Breast epithelium (tissue), 4 donors: ENCODE measurements at places on chromosomes 13 and 19. TPM values are rescaled to one million over a fixed set of nuclear protein-coding genes. Genes with fewer than 3 reads are reported as not detected.

Gene RFPL4AL1
- total RNA-seq = not detected

Gene NLRP12
- 1.2 TPM for total RNA-seq

GRCh38 chr13:40682449-40683240 is 16.2 kb upstream of the FOXO1 start:
- no peak overlapping the region for H3K4me3 ChIP-seq
- H3K27ac ChIP-seq = no peak overlapping the region
- H3K36me3 ChIP-seq = no peaks in the 10 kb centered on the region
- H3K27me3 ChIP-seq = no peaks in the 10 kb centered on the region
- no peak for DNase-seq
- no peaks in the 10 kb centered on the region for H3K4me1 ChIP-seq

DNA sequence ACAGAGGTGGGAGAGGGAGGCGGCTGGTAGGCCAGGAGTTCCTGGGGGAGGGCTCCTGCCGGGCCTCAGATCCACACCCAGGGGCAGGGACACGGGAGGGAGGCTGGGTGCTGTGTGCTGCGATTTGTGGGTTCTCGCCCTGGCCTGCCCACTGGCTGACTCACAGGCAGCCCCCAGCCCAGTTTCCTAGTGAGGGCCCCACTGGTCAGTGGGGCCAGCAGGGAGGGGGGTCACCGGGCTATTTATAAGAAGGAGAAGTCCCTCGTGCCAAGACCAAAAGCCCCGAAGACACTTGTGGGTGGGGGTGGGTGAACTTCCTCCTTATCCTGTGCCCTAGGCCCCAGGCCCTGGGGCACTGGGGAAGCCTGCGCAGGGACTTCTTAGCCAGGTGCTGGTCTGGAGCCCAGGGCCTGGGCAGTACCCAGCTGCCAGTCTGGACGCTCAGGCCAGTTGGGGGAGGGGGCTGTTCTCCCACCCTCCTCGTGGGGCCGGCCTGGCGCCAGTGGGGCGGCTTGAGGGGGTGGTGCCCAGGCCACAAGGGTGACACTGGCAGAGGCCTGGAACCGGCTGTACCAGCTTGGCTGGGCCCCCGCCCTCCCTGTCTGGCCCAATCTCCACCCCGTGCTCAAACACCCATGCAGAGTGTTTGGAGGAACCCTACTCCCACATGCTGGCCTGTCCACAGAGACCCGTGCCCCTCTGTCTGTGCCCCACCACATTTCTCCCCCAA is 5.0 kb upstream of the JUNB start:
- peak overlapping the region; percentile 98 for H3K27ac ChIP-seq
- no peak overlapping the region for H3K4me3 ChIP-seq
- DNase-seq = peak; percentile 82
- H3K36me3 ChIP-seq = no peaks in the 10 kb centered on the region
- peaks cover 18% of the 10 kb centered on the region for H3K4me1 ChIP-seq
- H3K27me3 ChIP-seq = no peaks in the 10 kb centered on the region

GRCh38 chr13:68810660-68811059 is 1297.0 kb upstream of the ATXN8OS start:
- no peaks in the 10 kb centered on the region for H3K27me3 ChIP-seq
- no peak overlapping the region for H3K27ac ChIP-seq
- no peaks in the 10 kb centered on the region for H3K4me1 ChIP-seq

DNA sequence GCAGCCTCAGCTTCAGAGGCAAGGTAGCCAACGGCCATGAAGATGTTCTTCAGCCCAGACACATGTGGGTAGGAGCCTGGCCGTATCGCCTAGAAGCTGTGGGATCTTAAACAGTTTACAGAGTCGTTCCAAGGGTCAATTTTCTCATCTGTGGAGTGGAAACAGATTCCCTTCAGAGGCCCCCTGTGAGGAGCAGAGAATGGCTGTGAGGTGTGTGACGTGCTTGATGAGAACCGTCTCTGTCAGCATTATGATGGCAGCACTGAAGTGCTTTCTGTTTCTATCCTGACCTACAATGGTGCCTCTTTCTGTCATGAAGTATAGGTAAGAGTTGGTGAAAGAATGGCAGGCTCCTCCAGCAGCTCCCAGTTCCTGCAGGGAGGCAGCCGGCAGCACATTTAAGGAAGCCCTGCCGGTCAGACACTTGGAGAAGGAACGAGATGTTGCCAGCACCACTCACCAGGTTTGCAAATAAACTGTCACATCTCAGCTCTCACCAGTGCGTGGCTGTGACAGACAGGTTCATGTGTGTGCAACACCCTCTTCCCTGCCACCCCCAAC is 277.3 kb downstream of the FOXO1 start:
- H3K4me3 ChIP-seq = no peak overlapping the region
- no peak for DNase-seq
- H3K36me3 ChIP-seq = no peaks in the 10 kb centered on the region
- no peak overlapping the region for H3K27ac ChIP-seq
- H3K27me3 ChIP-seq = no peaks in the 10 kb centered on the region

- no peaks in the 10 kb centered on the region for H3K27me3 ChIP-seq
- no peaks in the 10 kb centered on the region for H3K4me1 ChIP-seq
- no peak overlapping the region for H3K27ac ChIP-seq
- no peak overlapping the region for H3K4me3 ChIP-seq
- no peak for DNase-seq
Measured at GRCh38 chr13:39952249-39953233, 297.1 kb downstream of the COG6 start.

- DNase-seq = peak; percentile 67
- H3K4me1 ChIP-seq = peaks cover 51% of the 10 kb centered on the region
- H3K4me3 ChIP-seq = peak overlapping the region; percentile 45
Measured at GRCh38 chr19:13010038-13010991, 15.0 kb downstream of the NFIX start.

DNA sequence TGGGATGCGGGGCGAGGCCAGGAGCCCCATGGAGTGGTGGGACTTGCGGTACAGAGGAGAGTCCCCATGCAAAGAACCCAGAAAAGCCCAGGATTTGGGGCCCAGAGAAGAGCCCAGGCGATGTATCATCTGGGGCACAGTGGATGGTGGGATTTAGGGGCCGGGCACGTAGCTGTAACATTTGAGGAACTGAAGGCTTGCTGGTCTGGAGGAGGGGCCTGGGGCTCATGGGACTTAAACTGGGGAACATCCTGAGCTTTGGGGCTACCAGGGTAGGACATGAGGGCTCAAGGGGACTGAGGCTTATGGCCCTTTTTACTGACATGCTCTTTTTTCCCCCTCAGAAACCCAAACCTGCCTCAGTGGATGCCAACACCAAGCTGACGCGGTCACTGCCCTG is 13.5 kb downstream of the MED25 start:
- H3K4me1 ChIP-seq = no peaks in the 10 kb centered on the region
- H3K27me3 ChIP-seq = no peaks in the 10 kb centered on the region
- H3K27ac ChIP-seq = no peak overlapping the region
- no peaks in the 10 kb centered on the region for H3K36me3 ChIP-seq

GRCh38 chr19:12838886-12839756 is 806 bp downstream of the MAST1 start:
- peaks cover 6% of the 10 kb centered on the region for H3K4me1 ChIP-seq
- no peak for DNase-seq
- no peaks in the 10 kb centered on the region for H3K36me3 ChIP-seq
- H3K27ac ChIP-seq = no peak overlapping the region
- peaks cover 17% of the 10 kb centered on the region for H3K27me3 ChIP-seq
- no peak overlapping the region for H3K4me3 ChIP-seq

GRCh38 chr19:35442091-35442490 is 6.0 kb upstream of the FFAR2 start:
- H3K36me3 ChIP-seq = no peaks in the 10 kb centered on the region
- H3K4me1 ChIP-seq = no peaks in the 10 kb centered on the region
- no peaks in the 10 kb centered on the region for H3K27me3 ChIP-seq

DNA sequence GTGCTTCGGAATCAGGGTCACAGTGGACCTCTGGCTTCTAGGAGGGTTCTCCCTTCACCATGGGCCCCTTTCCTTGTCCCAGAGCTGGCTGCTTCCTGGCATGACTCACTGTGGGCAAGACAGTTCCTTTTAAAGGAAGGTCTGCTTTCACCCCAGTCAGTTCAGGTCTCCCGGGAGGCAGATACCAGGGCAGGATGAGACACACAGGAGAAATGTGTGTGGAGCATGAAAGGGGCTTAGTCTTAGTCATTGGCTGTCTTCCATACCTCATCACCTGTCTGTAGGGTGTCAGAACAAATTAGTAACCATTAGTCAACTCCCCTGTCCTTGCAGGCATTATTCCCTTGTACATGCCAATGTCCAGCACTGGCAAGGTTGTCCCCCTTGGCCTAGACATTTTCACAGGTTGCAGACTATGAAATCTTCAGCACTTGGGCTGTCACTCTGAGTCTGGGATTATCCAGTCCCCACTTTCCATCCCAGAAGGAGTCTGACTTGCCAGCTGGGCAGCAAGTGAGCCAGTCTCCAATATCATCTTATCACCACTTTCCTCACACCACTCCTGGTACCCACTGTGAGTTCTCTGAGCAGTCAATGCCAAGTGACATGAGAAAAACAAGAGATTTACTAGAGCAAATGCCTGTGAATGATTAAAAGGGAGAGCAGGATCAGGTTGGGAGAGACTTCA is 76.8 kb upstream of the MEDAG start:
- H3K36me3 ChIP-seq = no peaks in the 10 kb centered on the region
- H3K4me3 ChIP-seq = no peak overlapping the region
- H3K27ac ChIP-seq = no peak overlapping the region
- no peaks in the 10 kb centered on the region for H3K4me1 ChIP-seq
- H3K27me3 ChIP-seq = no peaks in the 10 kb centered on the region
- DNase-seq = no peak

Gene C1QTNF9
- total RNA-seq = 0.64 TPM

DNA sequence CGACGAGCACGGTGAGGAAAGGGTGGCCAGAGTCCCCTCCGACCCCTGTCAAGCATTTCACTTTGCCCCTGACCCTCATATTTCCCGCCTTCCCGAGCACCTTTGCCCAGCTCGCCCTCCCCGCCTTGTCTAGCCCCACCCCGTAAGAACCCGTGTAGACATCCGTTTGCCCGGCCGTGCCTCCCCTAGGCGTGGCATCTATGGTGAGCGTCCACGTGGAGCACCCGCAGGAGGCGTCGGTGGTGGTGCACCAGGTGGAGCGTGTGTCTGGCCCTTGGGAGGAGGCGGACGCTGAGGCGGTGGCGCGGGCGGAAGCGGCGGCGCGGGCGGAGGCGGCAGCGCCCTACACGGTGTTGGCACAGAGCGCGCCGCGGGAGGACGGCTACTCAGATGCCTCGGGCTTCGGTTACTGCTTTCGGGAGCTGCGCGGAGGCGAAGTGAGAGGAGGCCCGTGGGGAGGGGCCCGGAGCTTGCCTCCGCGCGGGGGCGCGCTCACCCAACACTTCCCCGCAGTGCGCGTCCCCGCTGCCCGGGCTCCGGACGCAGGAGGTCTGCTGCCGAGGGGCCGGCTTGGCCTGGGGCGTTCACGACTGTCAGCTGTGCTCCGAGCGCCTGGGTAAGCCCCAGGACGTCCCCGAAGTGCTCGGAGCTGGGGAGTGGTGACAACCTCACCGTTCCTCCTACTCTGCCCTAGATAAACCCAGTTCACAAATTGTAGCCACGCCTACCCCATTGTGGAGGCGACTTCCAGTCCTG is 4.2 kb downstream of the LTBP4 start:
- no peaks in the 10 kb centered on the region for H3K36me3 ChIP-seq
- no peaks in the 10 kb centered on the region for H3K27me3 ChIP-seq
- peak overlapping the region; percentile 59 for H3K4me3 ChIP-seq
- peak overlapping the region; percentile 86 for H3K27ac ChIP-seq

GRCh38 chr13:64672751-64673150 is 2557.4 kb downstream of the PCDH9 start:
- no peak for DNase-seq
- no peaks in the 10 kb centered on the region for H3K4me1 ChIP-seq
- H3K27ac ChIP-seq = no peak overlapping the region
- no peak overlapping the region for H3K4me3 ChIP-seq

GRCh38 chr13:46544208-46544607 is 8.8 kb upstream of the LRCH1 start:
- H3K27ac ChIP-seq = no peak overlapping the region
- no peak overlapping the region for H3K4me3 ChIP-seq
- H3K27me3 ChIP-seq = no peaks in the 10 kb centered on the region
- H3K4me1 ChIP-seq = no peaks in the 10 kb centered on the region

DNA sequence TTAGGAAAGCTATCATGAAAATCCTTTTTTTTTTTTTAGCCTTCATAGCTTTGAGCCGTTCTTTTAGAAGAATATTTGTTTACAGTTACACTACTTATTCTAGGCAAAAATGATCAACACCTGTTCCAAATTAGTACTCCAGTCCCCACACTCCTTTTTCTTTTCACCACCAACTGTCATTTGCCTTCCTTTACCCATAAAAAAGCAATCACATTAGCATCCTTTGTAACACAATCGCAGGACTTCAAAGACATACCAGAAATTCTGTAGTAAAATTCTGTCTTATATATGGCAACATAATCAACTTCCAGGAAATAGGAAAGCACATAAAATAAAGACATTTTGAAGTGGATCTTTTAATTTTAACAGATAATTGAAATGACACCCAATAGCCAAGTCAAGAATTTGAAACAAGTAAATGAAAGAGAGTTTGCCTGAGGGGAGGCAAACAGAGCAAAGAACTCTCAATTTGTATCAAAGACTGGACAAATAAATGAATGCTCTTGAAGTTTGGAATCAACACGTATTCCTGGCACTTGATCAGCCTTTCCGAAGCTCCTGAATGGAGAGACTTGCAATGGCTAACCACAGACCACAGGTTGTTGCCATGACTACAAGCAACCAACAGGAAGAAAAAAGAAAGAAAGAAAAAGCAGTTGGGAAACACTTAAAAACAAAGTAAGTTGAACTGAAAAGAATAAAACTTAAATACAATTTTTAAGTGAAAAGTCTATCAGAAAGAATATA is 206.8 kb downstream of the PCDH9 start:
- H3K27ac ChIP-seq = no peak overlapping the region
- H3K4me3 ChIP-seq = no peak overlapping the region
- H3K36me3 ChIP-seq = no peaks in the 10 kb centered on the region
- H3K27me3 ChIP-seq = no peaks in the 10 kb centered on the region

DNA sequence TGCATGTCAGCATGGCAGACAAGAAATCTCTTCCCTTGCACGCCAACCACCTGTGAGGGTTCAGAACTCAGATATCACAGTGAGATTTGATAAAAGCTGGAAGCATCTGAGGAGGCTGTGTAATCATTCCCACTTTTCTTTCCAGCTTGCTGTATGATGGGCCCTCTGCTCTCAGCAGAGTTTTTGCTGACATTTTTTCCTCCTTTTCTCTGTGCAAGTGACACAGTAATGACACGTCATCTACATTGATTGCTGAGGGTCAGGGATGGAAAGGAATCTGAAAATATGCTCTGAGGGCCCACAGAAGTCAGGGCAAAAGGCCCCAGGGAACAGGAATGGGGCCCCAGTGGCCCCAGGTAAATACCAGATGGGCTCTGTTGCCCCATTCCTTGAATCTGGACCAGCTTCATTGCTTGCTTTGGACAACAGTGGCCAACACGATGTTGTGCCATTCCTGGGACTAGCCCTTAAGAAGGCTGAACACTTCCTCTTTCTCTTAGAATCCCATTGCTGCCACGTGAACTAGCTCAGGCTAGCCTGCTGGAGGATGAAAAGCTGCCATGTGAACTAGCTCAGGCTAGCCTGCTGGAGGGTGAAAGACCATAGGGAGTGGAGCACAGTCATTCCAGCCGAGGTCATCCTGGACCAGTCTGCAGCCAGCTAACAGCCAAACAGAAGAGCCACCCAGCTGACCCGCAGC is 68.2 kb downstream of the CACNA1A start:
- no peak overlapping the region for H3K27ac ChIP-seq
- no peaks in the 10 kb centered on the region for H3K27me3 ChIP-seq
- no peak for DNase-seq
- no peak overlapping the region for H3K4me3 ChIP-seq
- H3K4me1 ChIP-seq = no peaks in the 10 kb centered on the region

Gene TJP3
- 0.16 TPM for total RNA-seq

- no peaks in the 10 kb centered on the region for H3K36me3 ChIP-seq
- no peak for DNase-seq
- peak overlapping the region; percentile 76 for H3K4me3 ChIP-seq
- no peaks in the 10 kb centered on the region for H3K27me3 ChIP-seq
- no peaks in the 10 kb centered on the region for H3K4me1 ChIP-seq
- H3K27ac ChIP-seq = peak overlapping the region; percentile 79
Measured at GRCh38 chr19:4456843-4457653, 546 bp downstream of the UBXN6 start.
